Activated T-cell treated with anti-CD3 and anti-CD28 coated beads, Interleukin-2, amount 50 U/mL, for 48 hours (primary cell): ENCODE measurements at places on chromosomes 6 and 20.

GRCh38 chr6:7868926-7869325 lies 41.7 kb downstream of the TXNDC5 start:
- no peak for DNase-seq

DNA sequence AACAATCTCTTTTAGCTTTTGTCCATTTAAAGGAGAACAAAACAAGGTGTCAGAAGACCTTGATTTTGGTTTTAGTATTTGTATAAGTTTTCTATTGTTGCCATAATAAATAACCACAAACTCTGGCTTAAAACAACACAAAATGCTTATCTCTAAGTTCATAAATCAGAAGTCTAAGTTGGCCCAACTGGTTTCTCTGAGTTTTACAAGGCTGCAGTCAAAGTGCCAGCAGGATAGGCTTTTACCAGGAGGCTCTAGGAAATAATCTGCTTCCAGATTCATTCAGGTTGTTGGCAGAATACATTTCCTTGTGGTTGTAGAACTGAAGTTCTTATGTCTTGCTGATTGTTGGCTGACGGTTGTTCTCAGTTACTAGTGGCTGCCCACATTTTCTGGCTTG lies 147.2 kb upstream of the HMGCLL1 start:
- no peak for DNase-seq

GRCh38 chr6:53239526-53239925 lies 90.9 kb upstream of the GCM1 start:
- peak; percentile 19 for DNase-seq

DNA sequence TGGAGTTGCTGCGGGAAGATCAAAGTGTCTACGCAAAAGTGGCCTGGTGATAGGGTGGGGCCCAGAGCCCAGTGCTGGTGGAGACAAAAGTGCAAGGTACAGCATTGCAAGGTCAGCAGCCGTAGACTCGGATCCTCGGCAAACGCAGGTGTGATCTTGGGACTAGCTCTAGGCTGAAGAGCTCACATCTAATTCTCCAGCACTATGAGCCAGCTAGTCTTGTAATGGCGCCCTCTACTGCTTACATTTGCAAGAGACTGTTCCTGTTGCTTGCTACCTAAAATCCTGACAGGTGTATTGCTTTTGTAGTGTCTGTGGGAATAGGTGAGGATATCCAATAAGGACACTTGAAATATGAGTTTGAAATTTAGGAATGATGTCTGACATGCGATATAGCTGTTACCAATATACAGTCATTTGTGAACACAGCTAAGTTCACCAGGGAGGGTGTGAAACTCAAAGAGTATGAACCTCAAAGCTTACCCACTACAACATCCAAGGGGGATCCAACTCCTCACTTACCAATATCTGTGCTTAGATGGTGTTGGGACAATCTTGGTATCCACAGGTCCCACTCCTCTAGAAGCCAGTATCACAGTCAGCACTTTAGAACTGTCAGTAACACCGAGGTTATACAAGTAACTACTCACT lies 58.4 kb downstream of the PDE7B start:
- peak; percentile 45 for DNase-seq

DNA sequence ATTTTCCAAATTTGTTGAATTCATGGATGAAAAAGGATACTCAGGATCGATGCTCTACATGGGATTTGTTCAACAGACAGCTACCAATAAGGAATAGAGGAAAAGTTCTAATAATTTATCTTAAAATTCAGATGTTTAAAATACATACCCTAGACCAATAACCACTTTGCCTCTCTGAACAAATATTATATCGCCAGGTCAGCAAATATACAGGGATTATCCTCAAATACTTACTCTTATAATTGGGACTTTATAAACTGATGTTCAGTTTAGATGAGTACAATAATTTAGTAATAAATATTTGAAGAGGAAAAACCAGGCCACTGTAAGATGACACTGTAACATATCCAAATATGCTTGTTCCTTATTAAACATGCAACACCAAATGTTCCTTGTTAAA lies 268.7 kb downstream of the DOK5 start:
- DNase-seq, result no peak

- no peak for DNase-seq
Observed at GRCh38 chr20:17735206-17735804, 35.5 kb downstream of the BANF2 start.

DNA sequence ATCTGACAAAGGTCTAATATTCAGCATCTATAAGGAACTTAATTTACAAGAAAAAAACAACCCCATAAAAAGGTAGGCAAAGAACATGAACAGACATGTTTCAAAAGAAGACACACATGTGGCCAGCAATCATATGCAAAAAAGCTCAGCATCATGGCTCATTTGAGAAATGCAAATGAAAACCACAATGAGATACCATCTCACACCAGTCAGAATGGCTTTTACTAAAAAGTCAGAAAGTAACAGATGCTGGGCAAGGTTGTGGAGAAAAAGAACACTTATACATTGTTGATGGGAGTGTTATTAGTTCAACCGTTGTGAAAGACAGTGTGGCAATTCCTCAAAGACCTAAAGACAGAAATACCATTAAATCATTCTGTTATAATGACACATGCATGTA lies 289.9 kb upstream of the MMS22L start:
- DNase-seq, result no peak

- DNase-seq, result no peak
Observed at GRCh38 chr6:30782425-30783014, 38.2 kb upstream of the IER3 start.

DNA sequence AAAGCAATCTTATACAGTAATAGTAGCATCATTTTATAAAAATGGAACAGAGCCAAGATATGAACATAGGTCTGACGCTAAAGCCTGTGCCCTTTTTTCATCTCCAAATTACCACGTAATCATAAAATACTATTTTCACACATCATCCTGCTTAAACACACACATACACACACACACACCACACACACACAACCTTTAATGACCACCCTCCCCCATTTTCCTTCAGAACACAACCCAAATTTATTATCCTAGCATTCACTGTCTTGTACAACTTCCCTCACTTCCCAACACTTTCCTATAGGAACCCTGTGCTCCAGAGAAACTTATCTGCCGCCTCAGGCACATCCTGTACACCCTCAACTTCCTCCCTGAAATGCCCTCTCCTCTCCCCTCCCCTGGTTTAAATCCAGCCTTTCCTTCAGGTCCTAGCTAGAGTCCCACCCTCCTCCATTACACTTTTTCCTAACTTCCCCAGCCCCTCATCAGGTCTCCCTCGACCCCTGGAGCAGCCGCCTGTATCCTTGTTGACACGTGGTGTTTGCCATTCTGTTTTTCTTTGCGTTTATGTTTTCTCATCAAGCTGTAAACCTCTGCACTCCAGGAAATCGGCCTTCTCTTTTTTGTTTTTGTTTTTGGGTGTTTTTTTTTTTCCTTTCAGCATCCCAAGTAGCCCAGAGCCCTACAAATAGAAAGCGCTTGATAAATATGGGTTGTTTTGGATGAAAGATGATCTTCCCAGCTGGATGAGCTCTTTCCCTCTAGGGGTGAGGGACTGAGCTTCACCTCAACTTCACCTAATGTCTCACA lies 968 bp upstream of the MMP24 start:
- DNase-seq, result no peak

DNA sequence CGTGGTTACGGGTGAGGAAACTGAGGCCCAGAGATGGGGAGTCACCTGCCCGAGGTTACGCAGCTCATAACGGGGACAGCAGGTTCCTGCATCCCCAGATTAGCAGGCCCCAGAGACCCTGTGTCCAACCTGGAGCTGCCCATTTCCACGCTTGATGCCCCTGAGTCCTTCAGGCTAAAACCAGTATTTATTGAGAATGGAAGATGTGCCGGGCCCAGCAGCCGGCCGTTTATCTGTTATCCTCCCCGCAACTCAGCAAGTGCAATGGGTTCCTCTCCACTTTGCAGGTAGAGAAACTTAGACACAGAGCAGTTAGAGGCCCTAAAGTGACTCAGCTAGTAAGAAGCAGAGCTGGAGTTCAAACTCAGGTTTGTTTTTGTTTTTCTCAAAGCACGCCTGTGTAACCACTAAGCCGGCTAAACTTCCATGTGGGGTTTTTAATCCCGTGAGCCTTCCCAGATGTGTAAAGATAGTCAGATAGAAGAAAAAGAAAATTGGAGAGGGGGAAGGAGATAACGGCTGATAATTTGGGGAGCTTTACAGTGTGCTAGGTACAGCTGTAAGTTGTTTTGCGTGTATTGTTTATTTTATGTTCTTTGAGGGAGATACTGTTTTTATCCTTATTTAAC lies 775 bp downstream of the PFDN4 start:
- DNase-seq, result no peak

GRCh38 chr6:149860834-149861602 lies 3.1 kb downstream of the LRP11 start:
- DNase-seq, result no peak

DNA sequence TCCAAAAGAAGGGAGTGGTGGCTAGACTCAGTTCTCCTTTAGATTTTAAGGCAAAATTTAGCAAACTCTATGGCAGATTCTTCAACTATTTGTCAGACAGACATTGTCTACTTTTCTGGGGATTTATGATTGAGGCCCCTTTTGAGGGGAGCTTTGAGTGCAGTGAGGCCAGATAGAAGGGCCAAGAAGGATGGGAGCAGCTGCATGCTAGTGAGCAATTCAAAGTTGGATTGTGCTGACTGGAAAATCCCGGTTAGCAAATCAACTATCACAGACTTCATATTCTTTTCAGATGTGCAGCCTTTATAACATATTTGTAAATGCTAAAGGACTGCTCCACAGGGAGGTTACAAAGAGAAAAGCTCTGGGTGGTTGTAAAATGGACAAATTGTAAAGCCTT lies 35.0 kb upstream of the ESR1 start:
- no peak for DNase-seq

- DNase-seq, result no peak
Observed at GRCh38 chr6:149314325-149314905, 3.1 kb upstream of the TAB2 start.
